ENCODE measurements at places on chromosomes 3 and 15.

- DNase-seq = no peak
Measured at GRCh38 chr15:77120576-77120975, 49.7 kb upstream of the TSPAN3 start.

DNA sequence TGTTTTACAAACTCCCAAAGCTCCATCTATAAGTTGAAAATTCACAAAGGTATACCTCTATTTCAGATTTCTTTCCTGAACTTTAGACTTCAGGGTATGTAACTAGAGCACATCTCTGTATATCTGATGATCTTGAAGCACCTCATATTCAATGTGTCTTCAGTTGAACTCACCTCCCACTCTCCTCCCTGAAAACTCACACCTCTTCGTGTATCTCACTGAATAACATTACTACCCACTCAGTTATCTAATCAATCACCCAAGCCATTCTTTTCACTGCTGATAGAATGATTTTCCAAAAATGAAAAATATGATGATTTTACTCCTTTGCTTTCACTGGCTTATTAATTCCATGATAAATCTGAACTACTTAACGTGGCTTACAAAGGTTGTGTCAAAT lies 52.9 kb downstream of the GTPBP8 start:
- DNase-seq = no peak

DNA sequence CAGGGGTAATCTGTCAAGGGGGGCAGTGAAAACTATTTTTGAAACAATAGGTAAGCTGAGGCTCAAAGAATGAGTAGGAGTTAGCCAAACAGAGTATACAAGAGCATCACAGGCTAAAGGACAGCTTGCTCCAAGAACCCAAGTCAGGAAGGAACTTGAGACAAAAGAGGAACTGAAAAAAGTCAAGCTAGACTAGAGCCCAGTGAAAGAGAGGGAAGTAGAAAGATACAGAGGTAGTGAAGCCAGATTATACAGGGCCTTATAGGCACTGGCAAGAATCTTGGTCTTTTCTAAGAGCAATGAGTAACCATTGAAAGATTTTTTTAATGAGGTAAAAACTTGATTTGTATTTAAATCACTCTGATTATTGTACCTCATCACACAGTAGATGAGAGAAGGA lies 69.9 kb downstream of the FILIP1L start:
- DNase-seq = peak; percentile 23

GRCh38 chr3:18097989-18098388 lies 327.1 kb downstream of the SATB1 start:
- no peak for DNase-seq

DNA sequence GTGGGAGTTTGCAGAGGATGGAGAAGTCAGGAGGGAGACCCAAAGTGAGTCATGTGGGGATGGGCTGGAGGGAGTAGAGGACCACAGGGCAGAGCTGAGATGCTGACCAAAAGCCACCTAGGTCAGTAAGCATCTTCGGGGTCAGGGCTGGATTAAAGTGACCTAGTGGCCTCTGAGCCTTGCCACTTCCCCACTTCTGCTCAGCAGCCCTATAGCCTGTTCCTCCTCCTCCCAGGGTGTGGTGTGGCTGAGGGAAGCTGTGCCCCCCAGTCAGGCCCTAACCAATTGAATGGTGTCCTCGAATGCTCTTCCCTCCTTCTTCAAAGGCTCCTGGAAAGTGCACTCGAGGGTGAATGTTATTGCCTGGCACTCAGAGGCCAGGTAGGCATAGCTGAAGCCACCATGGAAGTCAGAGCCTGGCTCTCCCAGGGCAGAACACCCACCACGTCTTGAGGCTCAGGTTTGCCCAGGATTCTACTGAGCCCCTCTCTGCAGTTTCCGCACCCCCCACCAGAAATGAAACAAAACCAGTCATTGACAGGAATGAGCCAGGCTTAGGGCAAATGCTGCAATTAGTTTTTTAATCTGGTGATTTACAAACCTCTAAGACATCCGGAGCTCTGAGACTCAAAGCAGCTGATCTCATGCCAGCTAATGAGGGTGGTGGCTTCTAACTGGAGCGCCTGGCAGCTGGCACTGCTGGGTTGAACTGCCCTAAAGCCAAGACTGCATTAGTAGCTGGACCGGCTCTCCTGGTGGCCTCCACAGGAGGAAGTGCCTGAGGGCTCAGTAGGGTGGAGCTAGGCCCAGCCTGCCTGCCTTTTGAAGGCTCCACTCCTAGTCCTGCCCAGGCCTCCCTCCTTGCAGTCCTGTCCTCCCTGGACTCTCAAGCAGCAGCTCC lies 26.0 kb upstream of the VIPR1 start:
- no peak for DNase-seq

GRCh38 chr15:92885224-92886041 lies 14.7 kb upstream of the CHD2 start:
- DNase-seq = no peak

- DNase-seq = no peak
Measured at GRCh38 chr15:82181371-82181770, 81.2 kb downstream of the EFL1 start.

GRCh38 chr3:63048367-63049326 lies 173.4 kb upstream of the CADPS start:
- DNase-seq = no peak

DNA sequence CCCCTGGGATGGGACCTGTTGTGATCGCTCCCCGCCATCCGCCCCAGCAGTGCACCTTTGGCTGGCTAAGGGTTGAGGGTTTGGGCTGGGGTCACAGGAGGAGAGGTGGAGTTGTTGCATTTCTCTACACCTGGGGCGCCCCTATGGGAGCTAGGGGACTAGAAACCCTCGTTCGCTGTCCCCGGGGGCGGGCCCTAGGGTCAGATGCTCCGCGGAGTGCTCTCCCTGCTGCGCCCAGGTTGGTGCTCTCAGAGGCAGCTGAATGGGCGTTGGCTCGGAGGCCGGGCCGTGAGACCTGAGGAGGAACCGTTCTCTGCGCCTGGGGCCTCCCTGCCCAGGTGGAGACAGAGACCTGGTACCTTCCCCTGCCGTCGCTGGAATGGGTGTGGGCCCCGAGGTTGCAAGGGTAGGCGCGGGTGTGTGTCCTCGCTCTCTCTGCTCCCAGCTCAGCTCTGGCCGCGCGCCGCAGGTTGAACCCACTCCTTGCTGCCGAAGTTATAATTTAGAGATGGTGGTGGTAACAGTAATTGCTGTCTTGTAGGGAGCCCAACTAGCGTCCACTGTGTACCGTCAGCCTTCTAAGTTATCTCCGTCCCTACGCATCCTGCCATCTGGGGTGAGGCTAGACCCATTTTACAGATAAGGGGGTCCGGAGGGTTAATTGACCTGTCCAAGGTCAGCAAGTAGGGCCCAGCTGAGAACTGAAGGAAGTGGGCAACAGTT lies 965 bp downstream of the FLNB start:
- DNase-seq = no peak

- no peak for DNase-seq
Measured at GRCh38 chr3:24952388-24952787, 457.7 kb upstream of the THRB start.

GRCh38 chr15:47293466-47294162 lies 423.7 kb upstream of the SEMA6D start:
- DNase-seq = peak; percentile 2

GRCh38 chr15:44675911-44676310 lies 12.4 kb upstream of the SPG11 start:
- DNase-seq = no peak

GRCh38 chr3:120052225-120052624 lies 42.0 kb downstream of the GSK3B start:
- no peak for DNase-seq

- DNase-seq = no peak
Measured at GRCh38 chr15:75775296-75776064, 62.8 kb upstream of the CSPG4 start.

- peak; percentile 23 for DNase-seq
Measured at GRCh38 chr3:42014458-42014920, 52.6 kb upstream of the ULK4 start.

DNA sequence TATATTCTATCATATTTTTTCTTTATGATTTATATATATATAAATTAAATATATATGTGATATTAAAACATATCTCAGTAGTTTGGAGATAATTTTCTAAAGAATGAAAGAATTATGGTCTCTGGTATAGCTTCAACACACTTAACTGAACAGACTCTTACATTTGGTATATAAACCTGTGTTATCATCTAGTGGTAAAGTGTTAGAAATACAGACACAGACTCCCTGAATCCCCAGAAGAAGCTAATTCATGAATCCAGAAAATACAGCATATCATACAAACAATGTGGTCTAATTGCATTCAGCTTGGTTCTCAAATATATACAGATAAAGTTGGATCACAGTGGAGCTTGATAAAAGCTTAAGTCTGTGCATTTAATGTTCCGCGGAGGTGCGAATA lies 1100.4 kb downstream of the ROBO2 start:
- DNase-seq = no peak

- no peak for DNase-seq
Measured at GRCh38 chr3:66200147-66200546, 20.7 kb upstream of the SLC25A26 start.

DNA sequence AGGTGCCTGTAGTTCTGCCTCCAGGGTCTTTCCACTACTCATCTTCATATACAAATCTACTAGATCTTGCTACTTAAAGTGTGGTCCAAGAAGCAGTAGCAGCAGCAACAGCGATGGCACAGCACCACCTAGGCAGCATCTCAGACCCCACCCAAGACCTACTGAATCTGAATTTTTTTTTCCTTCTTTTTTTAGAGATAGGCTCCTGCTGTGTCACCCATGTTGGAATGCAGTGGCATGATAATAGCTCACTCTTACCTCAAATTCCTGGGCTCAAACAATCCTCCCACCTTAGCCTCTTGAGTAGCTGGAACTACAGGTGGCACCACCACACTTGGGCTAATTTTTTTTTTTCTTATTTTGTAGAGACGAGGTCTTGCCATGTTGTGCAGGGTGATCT lies 346.7 kb upstream of the TGFBR2 start:
- no peak for DNase-seq

GRCh38 chr3:141229132-141229531 lies 2.5 kb upstream of the PXYLP1 start:
- no peak for DNase-seq

GRCh38 chr3:13401149-13401548 lies 19.0 kb downstream of the NUP210 start:
- DNase-seq = no peak

GRCh38 chr15:26691249-26691648 lies 81.6 kb downstream of the GABRB3 start:
- no peak for DNase-seq

- DNase-seq = no peak
Measured at GRCh38 chr15:92100301-92100700, 246.8 kb downstream of the SLCO3A1 start.

DNA sequence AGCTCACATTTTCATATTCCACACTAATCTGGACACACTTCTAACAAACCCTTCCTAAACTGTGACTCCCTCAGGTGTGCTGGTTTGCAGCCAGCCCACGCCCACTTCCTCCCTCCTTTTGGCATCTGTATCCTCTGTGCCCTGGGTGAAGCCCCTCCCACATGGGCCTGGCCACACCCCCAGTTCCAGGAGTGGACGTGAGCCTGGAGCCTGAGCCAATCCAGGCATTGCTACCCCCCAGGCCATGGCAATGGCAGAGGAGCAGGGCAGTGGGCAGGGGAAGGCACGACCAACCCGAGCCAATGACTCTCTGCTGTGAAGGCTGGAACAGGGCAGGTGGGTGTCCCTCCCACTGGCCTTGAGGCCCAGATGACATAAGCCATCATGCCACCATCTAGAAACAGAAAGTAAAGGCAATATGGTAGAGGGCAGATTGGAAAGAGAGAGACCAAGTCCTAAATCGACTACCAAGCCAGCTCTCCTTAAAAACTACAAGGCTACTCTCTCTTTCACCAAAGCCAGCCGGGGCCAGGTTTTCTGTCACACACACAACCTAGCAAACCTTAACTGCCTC lies 18.6 kb downstream of the FAM174B start:
- no peak for DNase-seq

DNA sequence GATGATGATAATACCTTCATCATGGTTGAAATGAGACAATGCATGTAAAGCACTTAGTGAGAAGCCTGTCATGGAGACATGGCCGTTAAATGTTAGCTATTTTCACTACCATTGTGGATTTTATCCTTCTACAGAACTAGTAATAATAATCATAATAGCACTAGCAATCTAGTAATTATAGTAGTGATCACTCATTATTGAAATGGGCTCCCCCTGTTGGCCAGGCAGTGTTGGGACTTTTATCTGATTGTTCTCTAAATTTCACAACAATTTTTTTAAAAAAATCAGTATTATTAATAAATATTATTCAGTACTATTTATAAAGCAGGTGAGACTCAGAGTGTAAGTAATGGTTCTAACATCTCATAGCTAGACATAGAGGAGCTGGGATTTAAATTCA lies 396.3 kb downstream of the IL5RA start:
- no peak for DNase-seq

DNA sequence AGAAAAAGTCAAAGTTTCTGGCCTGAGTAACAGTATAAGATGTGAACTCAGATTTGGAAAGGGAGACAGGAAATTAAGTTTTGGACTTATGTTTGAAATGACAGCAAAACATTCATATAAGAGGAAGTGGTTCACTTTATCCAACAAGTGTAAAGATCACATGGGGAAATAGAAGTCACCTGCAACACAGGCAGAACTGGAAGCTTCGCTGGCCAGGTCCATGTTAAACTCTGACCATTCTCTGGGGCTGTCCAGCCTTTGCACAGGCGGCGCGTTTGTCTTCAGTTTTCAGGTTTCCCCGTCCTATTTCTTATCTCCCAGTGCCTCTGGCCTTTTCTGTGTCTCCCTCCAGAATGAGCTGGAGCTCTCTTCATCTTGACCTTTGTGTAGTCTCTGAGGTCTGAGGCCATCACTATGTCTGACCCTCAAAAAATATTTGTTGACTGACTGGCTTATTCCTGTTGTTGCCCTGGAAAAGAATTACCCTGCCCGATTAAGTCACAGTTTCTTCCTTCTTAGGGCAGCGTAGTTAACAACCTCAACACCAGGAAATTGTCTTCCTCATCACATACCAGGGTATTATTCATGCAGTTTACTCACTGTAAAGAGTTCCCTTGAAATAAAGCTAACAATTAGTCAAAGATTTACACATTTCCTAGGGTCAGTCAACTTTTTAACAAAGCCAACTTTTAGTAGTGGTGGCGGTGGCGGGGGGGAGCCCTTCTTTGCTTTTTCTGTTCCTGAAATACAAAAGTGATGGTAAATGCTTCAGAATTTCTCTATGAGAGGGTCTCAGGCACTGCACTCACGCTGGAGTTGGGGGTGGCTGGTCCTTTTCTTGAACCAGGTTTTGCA lies 959 bp upstream of the RASA2 start:
- DNase-seq = no peak

DNA sequence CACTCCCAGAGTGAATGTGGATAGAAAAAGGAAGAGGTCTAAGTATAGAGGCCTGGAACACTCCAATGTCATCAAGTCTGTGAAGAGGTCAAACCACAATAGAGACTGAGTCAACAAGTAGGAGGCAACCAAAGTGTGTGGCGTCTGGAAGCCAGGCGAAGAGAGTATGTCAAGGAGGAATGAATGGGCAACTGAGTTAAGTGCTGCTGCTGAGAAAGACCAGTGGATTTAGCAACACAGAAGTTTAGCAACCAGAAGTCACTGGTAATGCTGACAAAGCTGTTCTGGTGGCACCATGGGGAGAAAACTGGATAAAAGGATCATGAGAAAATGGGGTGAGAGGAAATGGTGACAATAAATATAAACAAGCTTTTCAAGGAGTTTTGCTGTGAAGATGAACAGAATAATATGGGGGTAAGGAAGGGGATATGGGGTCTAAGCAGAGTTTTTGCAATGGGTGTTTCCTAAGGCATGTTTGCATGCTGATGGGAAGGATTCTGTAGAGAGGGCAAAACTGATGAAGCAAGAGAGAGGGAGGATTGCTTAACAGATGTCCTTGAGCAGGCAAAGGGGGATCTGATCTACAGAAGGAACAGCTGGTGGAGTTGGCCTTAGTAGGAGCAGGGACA lies 38.4 kb downstream of the PCOLCE2 start:
- no peak for DNase-seq
